ENCODE measurements at places on chromosomes 11 and 22. TPM values are rescaled to one million over a fixed set of nuclear protein-coding genes. Genes with fewer than 3 reads are reported as not detected.

DNA sequence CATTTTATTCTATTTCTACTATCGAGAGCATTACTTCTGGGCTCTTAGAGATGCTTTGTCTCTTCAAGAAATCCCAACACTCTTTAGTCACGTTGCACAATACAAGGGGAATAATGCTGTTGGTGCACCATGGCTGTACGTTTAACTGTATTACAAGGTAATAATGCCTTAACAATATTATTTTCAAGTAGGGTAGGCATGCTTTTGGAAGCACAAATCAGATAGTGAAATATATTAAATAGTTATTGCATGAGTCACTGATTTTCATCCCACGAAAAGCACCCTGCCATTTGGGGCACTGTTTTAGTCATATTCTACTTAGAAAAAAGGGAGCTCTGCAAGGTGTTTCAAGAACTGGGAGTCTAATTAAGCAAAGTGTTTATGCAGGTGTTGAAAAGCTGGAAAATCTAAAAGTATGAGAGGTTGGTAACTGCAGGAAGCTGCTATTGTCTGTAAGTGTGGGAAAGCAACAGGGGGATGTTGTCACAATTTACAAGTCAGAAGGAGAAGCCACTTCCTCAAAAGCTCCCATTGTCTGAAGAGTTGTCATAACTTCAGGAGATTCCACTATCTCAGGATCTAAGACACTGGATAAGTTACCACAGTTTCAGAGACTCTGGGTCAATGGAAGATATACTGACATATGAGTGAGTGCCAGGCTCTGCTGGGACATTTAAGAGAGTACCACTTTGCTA, 218.2 kb downstream of the JRKL start:
- no peak for DNase-seq

DNA sequence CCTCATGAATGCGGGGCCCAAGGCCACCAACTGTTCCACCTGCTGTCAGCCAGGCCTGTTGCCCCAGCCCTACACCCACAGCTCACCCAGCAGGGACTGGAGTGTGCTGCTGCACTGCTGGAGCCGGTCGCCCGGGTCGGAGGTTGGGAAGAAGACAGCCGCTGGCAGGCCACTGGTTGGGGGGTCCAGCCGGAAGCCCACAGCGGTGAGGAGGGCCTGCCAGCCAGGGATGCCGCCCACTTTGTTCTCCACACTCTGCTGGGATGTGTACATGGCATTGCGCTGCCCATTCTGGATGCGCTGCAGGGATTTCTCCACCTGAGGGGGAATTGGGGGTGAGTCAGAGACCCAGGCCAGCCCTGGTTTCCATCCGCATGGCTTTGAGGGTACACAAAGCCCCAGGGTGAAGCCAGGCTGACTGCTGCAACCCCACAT, 74.2 kb upstream of the PITPNB start:
- no peak for DNase-seq

- no peak for DNase-seq
Observed at GRCh38 chr22:47049078-47049624, 286.7 kb downstream of the TBC1D22A start.

GRCh38 chr22:29207562-29208501, 2.1 kb downstream of the EMID1 start:
- DNase-seq, result no peak

DNA sequence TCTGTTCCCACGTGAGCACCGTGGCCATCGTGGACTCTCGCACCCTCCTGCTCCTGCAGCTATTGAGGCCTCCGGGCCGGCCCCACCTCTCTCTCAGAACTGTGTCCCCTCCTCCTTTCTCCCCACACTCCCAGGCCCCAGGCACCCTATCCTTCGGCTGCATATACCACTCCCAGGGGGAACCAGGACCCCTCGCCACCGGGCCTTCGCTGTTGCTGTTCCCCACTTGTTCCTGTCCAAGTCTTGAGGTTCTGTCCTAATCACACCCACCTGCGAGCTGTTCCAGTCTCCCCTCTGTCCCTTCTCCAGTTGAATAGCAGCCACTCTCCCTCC, 43.0 kb upstream of the CDON start:
- no peak for DNase-seq

- peak; percentile 61 for DNase-seq
Observed at GRCh38 chr11:396948-397548, 3.0 kb downstream of the PKP3 start.

- DNase-seq, result no peak
Observed at GRCh38 chr11:102436976-102437375, 15.6 kb downstream of the TMEM123 start.

DNA sequence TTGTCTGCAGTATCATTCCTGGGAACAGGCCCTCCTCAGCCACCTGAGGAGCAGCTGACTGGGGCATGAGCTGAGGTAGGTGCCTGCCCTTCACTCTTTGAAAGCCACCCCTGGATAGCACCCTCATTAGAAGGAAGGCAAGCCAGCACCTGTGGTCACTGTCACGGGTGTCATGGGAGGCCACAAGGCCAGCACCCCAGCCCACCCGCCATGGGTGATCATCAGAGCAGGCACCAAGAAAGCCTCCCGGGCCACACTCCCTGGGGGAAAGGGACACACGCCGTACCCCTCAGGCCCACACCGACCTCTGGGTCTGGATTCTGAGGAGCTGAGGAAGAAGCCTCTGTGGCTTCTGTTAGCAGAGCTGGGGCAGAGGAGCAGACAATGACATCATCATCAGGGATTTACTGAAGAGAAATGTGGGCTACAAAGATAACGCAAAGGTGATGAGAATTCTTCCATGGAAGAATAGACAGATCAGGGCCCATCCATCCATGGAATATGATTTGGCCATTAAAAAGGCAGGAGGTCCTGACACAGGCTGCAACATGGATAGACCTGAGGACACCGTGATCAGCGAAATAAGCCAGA, 16.7 kb upstream of the NAP1L4 start:
- no peak for DNase-seq

- no peak for DNase-seq
Observed at GRCh38 chr11:60367009-60367408, 11.3 kb upstream of the MS4A7 start.

GRCh38 chr11:68128682-68129327, 7.6 kb upstream of the CHKA start:
- no peak for DNase-seq

- DNase-seq, result no peak
Observed at GRCh38 chr11:125995313-125995712, 49.5 kb downstream of the VSIG10L2 start.

GRCh38 chr11:73288192-73288872, 16.2 kb downstream of the P2RY6 start:
- DNase-seq, result no peak

DNA sequence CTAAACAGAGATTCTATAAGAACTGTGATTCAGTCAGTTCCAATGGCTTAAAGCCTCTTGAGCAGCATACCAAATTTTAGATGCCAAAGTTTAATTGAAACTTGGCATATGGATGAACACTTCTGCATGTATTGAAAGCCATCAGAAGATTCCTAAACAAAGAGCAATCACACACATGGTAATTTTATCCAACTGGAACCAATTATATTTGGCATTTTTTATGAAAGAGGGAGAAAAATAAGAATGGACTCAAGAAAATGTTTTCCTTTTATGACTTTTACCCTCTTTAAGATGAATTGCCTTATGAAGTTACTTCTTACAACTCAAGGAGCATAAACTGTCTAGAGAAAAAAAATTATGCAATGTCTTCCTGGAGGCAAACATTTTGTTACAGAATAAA, 7.4 kb downstream of the TRPC6 start:
- DNase-seq, result no peak

- DNase-seq, result no peak
Observed at GRCh38 chr22:38177926-38178604, 3.6 kb downstream of the PLA2G6 start.

GRCh38 chr11:1860108-1860507, 7.2 kb downstream of the LSP1 start:
- DNase-seq, result no peak

GRCh38 chr11:77677138-77677537, 39.5 kb upstream of the CLNS1A start:
- DNase-seq, result no peak

DNA sequence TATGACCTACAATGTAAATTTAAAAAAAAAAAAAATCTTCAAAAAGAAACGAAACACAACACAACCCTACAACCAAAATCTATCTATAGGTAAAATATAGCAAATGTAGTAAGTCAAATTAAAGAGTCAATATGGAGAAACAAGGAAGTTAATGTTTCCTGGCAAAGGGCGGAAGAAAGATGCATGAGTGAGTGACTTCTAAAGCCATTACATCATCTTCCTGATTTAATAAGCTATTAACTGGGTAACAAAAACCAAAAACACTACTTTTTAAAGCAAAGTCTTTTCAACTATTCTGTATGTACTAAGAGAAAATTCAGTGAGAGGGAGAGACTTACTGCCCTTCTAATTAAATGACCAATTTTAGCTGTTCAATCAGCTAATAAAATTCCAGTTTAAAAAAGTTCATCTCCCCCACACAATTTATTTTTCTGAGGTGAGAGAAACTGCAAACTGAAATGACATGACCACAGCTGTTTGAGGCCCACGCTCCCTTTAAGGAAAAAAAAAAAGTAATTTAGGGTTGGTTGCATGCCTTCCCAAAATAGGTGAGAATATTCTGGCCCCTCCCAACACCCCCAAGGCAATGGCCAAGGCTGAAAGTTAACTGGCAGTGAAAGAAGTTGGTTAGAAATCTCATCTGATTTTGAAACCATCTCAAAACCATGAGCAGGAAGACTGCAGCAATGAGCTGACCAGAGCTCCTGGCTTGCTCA, 5.9 kb downstream of the SF1 start:
- no peak for DNase-seq

GRCh38 chr11:133172349-133172748, 360.0 kb downstream of the OPCML start:
- DNase-seq, result no peak

GRCh38 chr11:107139396-107139795, 121.1 kb upstream of the GUCY1A2 start:
- no peak for DNase-seq

DNA sequence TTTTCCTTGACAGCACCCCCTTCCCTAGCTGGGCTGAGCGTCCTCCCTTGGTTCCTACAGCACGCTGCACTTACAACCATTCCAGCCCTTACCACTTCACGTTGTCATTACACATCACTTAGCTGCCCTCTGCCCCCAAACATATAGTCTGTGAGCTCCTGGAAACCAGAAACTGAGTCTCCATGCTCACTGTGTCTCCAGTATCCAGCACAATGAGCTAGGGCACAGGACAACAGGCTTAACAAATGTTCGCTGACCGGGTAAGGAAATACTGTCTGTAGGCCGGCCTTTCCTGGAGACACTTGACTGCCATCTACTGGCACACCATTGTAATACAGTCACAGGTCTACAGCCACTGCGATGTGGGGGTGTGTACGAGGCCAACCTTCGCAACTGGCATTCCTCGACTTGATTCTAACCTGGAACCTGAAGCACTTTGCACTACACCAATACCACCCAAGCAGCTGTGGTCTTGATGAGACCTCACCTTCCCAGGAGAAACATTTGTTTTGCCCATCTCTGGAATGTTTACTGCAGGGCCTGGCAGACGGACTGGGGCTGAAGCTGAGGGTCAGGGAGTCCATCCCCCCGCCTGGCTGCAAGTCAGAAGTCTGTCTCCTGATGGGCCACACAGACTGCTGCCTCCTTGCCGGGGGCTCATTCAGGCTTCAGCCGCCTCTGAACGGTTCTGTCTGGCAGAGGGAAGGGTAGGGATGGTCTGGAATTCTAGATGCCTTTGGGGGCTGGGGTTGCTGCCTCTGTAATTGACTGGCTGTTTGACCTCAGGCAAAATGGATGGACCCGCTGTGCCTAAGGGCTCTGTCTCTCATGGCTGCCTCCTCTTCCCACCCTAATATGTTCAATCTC, 72.0 kb downstream of the SYN3 start:
- DNase-seq, result peak; percentile 60

DNA sequence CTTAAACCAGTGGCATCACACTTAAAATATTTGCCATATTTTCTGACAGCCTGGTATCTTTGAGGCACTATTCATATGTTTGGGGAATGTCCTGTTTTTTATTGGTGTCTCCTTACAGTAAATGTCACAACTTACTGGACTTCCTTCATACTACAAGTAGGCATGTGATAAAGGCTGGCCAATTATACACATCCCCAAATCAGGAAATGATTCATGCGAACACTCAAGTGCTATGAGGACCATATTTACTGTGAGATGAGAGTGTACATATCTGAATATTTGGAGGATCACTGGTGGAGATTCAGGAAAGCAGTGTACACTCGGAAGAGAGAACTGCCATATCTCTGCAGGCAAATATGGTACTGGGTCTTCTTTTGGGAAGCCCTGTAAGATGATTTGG, 913.8 kb upstream of the CHORDC1 start:
- no peak for DNase-seq

DNA sequence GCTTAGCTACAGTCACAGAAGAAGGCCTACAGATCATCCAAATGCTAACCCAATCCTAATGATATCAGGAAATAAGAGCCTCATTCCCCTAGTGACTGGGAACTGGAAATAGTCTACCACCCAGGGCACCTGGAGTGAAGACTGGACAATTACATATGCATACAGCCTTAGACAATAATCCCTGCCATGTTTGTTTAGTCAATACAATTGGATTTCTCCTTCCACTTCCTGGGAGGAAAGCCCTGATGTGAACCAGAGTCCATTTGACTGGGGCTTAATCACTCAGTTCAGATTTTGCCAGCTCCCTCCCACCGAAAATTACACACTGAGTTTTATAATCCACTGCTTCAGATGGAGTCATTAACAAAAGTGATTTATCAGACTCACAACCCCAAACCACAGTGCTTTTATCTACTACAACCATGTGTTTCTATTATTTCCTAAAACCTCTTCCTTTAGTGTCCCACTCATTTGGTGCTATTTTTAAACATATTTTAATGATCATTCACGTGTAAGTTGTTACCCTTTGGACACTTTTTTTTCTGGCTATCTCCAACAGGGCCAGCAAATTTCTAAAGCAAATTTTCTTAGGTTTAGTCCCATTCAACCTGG, 29.9 kb downstream of the CWF19L2 start:
- DNase-seq, result no peak

DNA sequence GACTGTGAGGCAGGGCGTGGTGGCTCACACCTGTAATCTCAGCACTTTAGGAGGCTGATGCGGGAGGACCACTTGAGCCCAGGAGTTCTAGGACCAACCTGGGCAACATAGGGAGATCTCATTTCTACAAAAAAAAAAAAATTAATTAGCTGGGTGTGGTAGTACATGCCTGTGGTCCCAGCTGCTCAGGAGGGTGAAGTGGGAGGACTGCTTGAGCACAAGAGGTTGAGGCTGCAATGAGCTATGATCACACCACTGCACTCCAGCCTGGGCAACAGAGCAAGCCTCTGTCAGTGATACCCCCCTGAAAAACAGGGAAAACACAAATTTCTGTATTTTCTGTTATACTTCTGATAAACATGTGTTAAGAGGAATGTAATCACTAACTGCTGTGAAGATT, 57.8 kb upstream of the ARHGAP32 start:
- DNase-seq, result no peak

GRCh38 chr11:106276859-106277436, 199.5 kb downstream of the AASDHPPT start:
- no peak for DNase-seq

SOX6 gene
- 0.27 TPM for total RNA-seq

HSCB gene
- total RNA-seq, result 11.4 TPM

CADM1 gene
- total RNA-seq, result 3.2 TPM

BMAL1 gene
- total RNA-seq, result 142 TPM

P2RY2 gene
- 1.0 TPM for total RNA-seq

CECR2 gene
- 0.02 TPM for total RNA-seq

SCUBE2 gene
- not detected for total RNA-seq

CXCR5 gene
- total RNA-seq, result 1.3 TPM

RAB30 gene
- 23.3 TPM for total RNA-seq

EFEMP2 gene
- total RNA-seq, result 6.1 TPM

MS4A4A gene
- total RNA-seq, result 0.71 TPM

MUC5AC gene
- not detected for total RNA-seq
